ENCODE measurements at places on chromosomes 2 and 18.

DNA sequence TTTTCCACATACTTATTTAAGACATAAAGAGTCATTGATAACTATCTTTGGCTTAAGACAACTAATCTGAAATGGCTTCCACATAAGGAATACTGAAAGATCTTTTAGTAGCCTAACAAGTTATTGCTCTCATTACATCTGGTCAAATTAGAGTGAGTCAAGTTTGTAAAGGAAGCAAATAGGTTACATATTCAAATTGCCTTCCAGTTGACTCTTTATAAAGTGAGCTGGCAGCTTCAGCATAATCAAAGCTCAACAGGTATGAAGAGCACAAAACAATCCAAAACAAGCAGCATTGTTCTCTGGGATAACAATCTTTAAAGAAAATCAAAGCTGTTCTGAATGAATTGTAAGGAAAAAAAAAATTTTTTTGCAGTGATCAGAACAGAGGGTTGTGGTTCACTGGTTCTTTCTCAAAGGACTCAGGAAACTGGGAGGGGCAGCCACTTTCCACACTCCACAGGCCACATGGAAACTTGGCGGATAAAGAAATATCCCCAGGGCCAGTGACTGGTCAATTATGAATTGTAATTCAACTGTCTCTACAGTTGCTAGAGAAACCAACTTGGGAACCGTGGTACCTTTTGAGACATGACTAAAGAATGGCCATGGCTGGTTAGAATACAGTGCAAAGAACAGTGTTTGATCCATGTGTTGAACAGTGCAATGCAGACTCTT is 369.3 kb upstream of the KCNH7 start:
- peak; percentile 1 for DNase-seq

- no peak for DNase-seq
Measured at GRCh38 chr18:60049172-60049571, 149.4 kb downstream of the PMAIP1 start.

GRCh38 chr2:9980520-9980919 is 29.0 kb downstream of the GRHL1 start:
- DNase-seq = peak; percentile 66

DNA sequence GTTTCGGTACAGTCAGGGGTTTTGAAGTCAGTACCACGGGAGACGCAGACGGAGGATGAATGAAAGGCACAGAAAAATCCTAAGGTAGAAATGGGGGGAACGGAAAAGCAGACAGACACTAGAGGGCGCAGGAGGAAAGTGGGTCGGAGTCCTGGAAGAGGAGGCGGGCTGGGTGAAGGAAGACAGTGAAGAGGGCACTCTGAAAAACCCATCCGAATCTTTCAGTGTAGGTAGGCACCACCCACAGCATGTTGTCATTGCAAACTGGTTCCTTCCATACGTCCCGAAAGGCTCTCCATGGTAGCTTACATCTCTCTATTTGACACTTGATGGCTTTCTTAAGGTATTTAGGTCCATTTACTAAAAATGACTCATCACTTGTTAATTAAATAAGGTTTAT is 18.5 kb upstream of the ZNF236 start:
- peak; percentile 72 for DNase-seq

GRCh38 chr2:38737925-38738324 is 13.2 kb downstream of the SRSF7 start:
- no peak for DNase-seq

DNA sequence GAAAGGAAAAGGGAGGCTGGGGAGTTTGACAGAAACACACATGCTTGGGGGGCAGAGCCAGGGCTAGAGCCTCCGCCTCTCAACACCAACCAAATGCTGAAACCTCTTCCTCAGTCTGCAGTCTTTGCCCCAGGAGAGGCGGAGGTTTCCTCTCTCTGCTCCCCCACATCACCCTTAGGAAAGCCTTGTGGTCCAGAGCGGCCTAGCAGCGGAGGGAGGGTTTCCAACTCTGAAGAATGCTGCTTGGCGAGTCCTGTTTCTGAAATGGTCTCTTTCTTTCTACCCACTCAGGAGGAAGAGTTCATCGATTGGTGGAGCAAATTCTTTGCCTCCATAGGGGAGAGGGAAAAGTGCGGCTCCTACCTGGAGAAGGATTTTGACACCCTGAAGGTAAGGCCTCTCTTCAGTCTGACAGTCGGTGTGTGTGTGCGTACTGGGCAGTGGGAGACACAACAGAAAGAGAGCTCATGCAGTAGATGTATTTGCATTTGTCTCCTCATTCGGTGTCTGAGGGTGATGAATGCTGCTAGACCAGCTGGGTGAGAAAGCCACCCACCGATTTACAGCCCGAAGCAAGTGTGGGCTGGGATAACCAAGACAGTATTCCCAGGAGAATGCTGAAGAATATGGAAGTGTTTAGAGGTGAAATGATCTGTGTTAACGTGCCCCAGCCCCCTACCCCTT is 190.5 kb downstream of the DYSF start:
- no peak for DNase-seq

GRCh38 chr18:4797002-4797685 is 342.0 kb upstream of the DLGAP1 start:
- DNase-seq = no peak

DNA sequence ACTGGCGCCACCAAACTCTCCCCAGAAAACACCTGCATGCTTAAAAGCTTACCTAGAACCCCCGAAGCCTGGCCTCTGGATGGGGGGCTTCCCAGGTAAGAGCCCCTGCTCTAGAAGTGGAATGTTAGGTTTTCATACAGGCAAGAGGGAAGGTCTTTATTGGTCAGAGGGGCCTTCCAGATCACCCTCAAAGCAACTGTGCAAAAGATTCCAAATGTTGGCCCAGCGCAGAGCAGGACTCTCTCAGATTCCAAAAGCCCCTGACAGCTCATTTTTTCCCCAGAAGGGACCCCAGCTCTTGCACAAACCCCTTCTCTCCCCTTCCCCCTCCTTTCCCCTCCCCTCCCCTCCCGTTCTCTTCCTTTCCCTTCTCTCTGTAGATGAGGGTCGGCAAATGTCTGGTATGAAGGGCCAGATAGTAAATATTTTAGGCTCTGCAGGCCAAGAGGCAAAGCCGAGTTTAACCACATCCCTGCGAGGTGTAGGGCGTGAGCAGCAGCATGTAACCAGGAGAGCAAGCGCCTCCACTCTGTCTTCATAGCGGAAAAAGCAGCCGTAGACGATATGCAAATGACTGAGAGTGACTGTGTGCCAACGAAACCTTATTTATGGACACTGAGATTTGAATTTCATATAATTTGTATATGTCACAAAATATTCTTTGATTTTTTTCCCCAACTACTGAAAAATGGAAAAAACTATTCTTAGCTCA is 116.9 kb downstream of the SMAD7 start:
- DNase-seq = no peak

DNA sequence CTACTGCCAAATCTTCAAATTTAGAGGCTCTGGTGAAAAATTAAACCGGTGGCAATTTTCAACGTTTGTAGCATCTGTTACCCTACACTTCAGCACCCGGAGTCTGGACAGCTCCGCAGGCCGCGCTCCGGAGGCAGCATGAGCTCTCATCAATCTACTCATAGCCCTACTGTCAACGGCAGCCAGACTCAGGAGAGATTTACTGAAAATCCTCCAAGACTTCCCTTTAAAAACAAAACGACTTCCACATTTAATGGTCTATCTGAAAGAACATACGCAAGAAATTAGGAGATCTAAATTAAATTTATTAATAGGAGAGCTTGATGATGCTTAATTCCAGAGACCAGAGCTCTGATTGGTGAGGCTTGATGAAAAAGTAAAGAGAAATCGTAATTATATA is 970 bp upstream of the ADCYAP1 start:
- peak; percentile 31 for DNase-seq
